ENCODE measurements at places on chromosomes 7 and 10. TPM values are rescaled to one million over a fixed set of nuclear protein-coding genes. Genes with fewer than 3 reads are reported as not detected.

GPR85 gene
- not detected for polyA plus RNA-seq

TRIM73 gene
- polyA plus RNA-seq, result 10.9 TPM

DNA sequence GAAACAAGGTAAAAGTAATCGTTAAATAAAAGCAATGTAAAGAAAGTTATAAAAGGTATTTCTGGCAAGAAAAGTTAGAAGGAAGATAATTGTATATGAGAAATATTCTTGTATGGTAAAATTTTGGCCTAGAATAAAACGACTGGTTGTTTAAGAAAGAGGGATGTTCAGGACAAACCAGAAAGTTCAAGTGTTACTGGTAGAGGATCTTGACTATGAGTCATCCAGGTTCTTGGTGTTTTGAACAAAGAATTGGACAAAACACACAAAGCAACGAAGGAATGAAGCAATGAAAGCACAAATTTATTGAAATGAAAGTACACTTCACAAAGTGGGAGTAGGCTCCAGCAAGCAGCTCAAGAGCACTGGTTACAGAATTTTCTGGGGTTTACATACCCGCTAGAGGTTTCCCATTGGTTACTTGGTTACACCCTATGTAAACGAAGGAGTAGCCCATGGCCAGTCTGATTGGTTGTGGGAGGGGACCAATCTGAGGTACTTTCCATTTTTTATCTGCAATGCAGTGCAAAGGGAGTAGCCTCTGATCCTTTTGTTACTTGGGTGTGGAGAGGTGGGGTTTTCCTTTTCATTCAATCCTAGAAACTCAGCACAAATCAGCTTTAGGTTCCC is 22.4 kb upstream of the GARS1 start:
- no peaks in the 10 kb centered on the region for H3K4me1 ChIP-seq
- H3K27ac ChIP-seq, result no peak overlapping the region
- H3K4me3 ChIP-seq, result no peak overlapping the region
- no peaks in the 10 kb centered on the region for H3K36me3 ChIP-seq
- no peak for DNase-seq
- no peaks in the 10 kb centered on the region for H3K27me3 ChIP-seq

- H3K4me3 ChIP-seq, result no peak overlapping the region
- DNase-seq, result peak; percentile 13
- H3K27ac ChIP-seq, result no peak overlapping the region
- no peaks in the 10 kb centered on the region for H3K36me3 ChIP-seq
Observed at GRCh38 chr10:110310741-110311140, 6.0 kb upstream of the SMNDC1 start.

DNA sequence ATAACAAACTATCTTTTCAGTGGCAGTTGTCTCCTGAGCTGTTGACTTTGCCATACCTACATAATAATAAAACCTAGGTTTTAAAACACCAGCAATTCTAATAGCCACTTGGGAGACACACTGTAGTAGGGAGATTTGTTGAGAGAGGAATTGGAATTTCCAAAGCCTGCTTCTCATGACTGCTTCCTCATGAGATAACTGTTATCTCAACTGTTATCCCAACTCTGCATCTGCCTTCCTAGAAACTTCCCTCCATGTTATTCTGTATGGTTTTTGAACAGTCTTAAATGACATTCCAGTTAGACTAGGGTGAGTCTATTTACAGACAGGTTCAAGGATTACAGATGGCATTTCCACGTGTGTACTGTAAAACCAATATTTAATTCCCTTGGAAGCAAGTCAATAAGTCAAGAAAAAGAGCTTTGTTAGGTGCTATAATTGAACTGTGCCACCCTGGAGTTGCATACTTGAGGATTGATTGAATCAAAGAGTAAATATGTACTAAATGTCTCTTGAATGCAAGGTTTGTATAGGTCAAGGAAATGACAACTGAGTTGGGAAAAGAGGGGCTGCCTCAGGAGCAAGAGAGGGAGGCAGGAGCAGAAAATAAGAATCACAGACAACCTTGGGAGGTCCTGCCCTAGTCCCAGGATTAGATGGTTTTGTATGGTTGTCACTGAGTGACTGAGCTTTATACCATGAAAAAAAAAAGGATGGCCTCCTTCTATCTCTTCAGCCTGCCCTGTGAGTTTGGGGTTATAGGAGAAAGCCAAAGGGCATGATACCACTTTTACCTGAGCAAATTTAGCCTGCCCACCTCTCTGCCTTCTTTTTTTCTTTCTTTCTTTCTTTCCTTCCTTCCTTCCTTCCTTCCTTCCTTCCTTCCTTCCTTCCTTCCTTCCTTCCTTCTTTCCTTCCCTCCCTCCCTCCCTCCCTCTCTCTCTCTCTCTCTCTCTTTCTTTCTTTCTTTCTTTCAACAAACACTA is 9.9 kb upstream of the TM9SF3 start:
- no peaks in the 10 kb centered on the region for H3K27me3 ChIP-seq
- DNase-seq, result no peak
- H3K4me1 ChIP-seq, result no peaks in the 10 kb centered on the region
- H3K4me3 ChIP-seq, result no peak overlapping the region
- H3K36me3 ChIP-seq, result no peaks in the 10 kb centered on the region

GRCh38 chr7:116598861-116599260 is 73.1 kb upstream of the MET start:
- no peaks in the 10 kb centered on the region for H3K27me3 ChIP-seq
- H3K27ac ChIP-seq, result no peak overlapping the region
- DNase-seq, result no peak
- H3K4me1 ChIP-seq, result no peaks in the 10 kb centered on the region
- H3K36me3 ChIP-seq, result no peaks in the 10 kb centered on the region

DNA sequence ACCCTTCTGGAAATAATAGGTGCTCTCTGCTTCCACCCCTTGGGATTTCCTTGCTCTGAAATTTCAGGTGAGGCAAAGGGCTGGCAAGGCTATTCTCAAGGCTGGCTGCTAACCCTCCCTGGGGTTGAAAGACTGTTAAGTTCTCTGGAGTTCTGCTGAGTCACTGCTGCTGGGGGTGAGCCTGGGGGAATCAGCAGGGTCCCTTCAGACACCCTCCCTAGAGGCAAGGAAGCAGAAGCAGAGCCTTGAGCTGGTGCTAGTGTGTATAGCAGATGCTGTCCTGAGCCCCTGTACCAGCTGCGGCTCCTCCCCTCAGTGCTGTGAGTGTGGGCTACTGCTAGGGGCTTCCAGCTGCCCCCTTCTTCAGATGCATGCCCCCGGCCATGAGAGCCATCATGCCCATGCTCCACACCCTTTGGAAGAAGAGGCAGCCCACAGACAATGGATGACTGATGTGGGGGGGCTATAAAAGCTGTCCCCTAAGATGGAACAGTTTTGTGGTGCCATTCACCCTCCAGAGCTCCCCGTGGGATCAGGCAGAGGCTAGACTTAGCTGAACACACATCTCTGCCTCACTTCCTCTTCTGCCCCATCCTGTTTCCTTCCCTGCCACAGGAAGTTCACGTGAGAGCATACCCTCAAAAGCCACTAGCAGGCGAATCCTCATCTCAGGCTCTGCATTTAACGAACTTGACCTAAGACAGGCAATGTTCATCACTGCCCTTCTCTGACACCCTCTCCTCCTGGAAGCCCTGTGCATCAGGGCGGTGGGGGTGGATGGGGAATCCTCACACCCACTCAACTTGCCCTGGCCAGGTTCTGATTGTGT is 91.8 kb downstream of the SH3PXD2A start:
- H3K4me1 ChIP-seq, result peaks cover 29% of the 10 kb centered on the region
- no peaks in the 10 kb centered on the region for H3K36me3 ChIP-seq
- DNase-seq, result no peak
- H3K4me3 ChIP-seq, result no peak overlapping the region
- H3K27me3 ChIP-seq, result no peaks in the 10 kb centered on the region
- peak overlapping the region; percentile 7 for H3K27ac ChIP-seq

All from cardiac muscle cell (in vitro differentiated cells and primary cell).